ENCODE measurements at places on chromosomes 16 and 17.

GRCh38 chr16:52070341-52071057 lies 476.4 kb downstream of the TOX3 start:
- DNase-seq: no peak

DNA sequence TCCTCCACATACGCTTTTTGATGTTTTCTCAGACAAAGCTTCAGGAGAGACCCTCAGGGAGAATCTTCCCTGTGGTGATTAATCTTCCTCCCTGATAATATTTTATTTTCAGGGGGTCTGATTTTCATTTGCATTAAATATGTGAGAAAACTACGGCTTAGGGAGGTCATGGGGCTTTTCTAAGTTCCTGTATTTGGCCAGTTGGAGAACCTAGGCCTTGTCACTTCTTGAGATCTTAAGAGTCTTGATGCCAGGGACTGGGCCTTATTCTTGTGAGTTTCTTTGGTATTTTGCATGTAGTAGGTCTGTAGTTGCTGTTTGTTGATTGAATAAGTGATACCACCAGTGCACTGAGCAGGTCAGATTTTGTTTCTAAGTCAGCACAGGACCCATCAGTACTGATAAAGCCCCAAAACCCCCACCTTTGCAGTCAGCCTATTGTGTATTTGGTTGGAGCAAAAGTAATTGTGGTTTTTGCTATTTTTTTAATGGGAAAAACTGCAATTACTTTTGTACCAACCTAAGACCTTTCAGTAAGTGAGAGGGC lies 130.1 kb downstream of the PRKCA start:
- DNase-seq: no peak

- no peak for DNase-seq
These were observed 20.3 kb downstream of the MSI2 start for GRCh38 chr17:57276621-57277020.

GRCh38 chr16:13809765-13810164 lies 110.2 kb upstream of the ERCC4 start:
- no peak for DNase-seq

DNA sequence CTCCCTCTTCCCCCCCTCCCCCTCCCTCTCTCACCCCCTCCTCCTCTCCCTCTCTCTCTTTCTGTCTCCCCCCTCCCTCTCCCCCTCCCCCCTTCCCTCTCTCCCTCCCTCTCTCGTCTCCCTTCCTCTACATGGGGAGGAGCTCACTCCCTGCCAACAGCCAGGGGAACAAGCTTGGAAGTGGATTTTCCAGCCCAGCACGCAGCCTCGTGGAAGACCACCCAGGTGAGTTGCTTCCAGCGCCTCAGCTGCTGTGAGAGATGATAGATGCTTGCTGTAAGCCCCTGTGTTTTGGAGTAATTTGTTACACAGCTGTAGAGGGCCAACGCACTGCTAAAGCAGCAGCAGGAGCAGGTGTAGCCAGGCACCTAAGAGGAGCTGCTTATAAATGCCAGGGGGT lies 20.8 kb downstream of the ACTG1 start:
- DNase-seq: no peak

DNA sequence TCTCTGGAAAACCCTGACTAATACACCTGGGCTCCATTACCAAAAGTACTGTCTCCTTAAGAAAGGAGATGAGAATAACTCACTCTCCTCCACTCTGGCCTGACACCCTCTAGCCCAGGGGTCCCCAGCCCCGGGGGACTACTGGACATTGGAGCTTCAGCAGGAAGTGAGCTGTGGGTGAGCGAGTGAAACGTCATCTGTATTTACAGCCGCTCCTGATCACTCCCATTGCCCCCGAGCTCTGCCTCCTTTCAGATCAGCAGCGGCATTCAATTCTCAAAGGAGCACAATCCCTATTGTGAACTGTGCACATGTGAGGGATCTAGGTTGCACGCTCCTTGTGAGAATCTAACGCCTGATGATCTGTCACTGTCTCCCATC lies 126.3 kb upstream of the TNRC6C start:
- no peak for DNase-seq

- no peak for DNase-seq
These were observed 77.6 kb upstream of the FOXF1 start for GRCh38 chr16:86432691-86433090.

GRCh38 chr16:15037745-15038144 lies 18.1 kb downstream of the NTAN1 start:
- no peak for DNase-seq

GRCh38 chr17:65131946-65132345 lies 5.2 kb upstream of the RGS9 start:
- no peak for DNase-seq

DNA sequence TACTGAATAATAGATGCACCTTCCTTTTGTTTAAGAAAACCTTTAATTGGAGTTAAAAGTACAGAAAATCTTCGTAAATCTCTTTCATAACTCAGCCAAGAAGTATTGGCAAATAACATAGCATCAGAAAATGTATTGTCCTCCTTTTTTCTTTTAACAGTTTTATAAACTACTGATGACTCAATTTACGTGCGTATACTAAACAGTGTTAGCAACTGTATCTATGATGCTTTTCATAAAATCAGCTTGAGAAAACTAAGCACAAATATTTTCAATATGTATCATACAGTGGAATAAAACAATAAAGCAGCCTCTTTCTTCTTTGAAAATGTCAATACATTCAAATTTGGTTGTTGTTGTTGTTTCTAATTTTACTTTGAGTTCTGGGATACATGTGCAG lies 88.6 kb downstream of the STXBP4 start:
- no peak for DNase-seq

DNA sequence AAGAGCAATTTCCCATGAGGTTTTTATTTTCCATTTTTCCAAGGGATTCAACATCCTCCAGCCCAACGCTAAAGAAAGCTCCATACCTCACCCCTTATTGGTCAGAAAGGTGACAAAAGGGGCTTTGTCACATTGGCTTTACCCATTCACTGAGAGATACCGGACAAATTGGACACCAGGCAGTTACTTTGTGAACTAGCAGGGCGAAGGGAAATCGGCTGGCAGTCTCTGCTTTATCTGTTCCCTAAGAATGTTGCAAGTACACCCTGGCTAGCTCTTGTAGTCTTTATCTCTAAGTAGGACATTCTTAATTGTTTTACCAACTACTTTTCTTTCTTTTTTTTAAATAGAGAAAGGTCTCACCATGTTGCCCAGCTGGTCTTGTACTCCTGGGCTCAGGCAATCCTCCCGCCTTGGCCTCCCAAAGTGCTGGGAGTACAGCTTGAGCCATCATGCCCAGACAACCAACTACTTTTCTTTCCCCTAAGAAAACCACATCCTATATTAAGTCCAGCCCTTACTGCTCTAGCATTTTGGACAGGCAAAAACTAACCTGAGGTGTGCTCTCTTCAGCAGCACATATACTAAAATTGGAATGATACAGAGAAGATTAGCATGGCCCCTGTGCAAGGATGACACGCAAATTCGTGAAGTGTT lies 16.8 kb downstream of the PRPSAP1 start:
- DNase-seq: no peak

DNA sequence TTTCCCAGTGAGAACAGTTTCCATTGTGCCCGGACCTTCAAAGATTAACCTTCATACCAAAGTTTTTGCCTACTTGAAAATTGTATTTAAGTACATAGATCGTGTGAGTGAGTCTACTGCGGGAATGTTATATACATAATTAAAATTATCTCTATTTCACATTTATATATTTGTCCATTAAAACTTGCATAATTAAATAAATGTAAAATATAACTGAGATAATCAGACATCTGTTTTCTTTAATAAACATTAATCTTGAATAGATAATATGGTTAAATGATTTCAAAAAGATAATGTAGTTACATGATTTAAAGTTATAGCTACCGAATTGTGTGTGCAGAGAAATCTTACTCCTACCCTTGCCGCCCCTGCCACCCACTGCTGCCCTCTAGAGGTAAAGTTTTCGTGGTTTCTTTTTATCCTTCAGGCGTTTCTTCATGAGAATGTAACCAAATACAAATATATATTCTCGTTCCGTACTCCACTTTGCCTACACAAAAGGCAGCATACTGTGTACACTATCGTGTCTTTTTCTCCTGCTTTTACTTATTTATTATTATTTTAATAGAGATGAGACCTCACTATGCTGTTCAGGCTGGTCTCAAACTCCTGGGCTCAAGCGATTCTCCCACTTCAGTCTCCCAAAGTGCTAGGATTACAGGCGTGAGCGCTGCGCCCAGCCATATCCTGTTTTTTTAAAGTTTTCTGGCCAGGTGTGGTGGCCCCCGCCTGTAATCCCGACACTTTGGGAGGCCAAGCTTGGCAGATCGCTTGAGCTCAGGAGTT lies 35.6 kb downstream of the RPA1 start:
- DNase-seq: no peak

DNA sequence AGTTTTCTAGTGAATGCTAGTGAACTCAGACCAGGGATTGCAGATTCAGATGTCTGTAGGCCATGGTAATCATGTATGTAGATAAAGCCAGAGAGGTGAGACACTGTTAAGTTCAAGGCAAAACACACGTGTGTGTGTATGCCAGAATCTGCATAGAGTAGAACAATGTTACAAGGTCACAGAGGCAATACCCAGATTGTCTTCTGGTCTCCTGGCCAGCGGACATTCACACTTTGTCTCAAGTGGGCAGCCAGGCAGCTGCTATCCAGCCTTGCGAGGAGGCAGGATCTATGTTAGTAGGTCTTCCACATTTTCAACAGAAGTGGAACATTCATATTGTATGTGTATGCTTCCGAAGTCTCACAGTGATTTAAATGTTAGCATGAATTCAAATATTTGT lies 244.4 kb downstream of the FTO start:
- no peak for DNase-seq

DNA sequence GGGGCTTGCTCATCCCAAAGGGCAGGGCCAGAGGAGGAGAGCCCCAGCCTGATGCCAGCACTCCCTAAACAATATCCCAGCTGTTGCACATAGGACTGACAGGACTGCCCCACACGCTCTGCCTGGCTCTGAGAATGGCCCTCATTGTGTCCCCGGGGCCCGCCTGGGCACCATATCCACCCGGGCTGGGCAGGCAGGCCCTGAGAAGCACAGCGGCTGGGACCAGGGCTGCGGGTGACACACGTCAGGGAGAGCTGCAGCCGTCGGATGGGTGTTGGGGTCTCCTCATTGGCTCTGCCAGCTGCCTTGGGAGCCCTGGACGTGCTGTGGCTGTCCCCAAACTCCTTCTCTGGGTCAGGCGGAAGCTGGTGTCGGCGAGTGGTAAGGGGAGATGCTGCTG lies 4.2 kb downstream of the BCAR1 start:
- DNase-seq: no peak

All from GM06990 (cell line).